ENCODE measurements at places on chromosomes 6 and 20.

DNA sequence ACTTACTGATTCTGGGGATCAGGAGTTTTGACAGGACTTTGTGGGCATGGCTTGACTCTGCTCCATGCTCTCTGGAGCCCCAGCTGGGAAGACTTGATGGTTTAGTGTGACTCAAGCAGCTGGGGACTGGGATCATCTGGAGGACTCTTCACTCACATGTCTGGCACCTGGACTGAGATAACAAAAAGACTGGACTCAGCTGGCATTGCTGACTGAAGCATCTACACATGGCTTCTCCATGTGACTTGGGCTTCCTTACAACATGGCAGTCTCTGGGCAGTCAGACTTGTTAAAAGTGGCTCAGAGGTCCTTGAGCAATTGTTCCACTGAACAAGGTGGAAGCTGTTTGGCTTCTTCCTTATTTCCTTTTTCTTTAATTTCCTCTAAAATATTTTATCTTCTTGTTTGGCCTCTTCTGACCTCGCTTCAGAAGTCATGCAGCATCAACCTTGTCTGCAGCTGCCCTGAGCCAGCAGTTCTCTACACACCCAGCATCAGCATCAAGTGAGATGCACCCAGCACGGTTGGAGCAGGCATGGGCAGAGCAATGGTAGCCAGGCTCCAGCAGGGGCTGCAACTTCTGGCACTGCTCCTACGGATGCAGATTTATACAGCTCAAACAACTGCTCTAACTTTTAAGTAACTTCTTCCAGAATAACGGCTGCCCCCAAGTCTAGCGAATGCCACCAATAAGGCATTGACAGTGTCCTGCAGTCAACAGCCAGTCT is 5.6 kb upstream of the HM13 start:
- DNase-seq, result no peak

- DNase-seq, result no peak
Measured at GRCh38 chr20:6835609-6836008, 68.1 kb downstream of the BMP2 start.

DNA sequence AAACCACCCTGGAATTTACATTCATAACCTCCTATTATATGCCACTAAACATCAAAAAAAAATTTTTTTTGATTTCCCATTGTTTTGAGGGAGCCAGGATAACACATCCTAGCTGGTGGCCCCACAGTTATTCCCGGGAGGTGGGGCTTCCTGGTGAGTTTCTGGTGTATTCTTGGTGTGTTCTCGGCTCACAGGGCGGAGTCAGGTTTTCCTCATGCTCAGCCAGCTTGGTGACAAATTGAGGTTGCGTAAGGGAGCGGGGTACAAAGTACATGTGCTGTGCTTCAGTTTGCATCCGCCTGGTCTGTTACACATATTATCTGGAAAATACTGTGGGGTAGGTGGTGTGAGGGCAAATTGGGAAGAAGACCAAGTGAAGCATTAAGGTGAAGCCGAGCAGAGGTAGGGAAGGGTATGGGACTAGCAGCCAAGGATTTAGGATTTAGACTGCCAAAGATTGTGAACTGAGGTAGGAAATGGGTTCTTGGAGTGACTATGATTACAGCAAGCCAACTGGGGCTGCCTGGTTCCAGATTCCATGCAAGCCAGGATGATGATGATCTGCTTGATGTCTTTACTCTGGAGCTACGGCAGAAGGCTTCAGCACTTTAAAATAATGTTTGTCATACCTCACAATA is 46.2 kb upstream of the EEF1A1 start:
- no peak for DNase-seq

- no peak for DNase-seq
Measured at GRCh38 chr6:136614994-136615393, 64.8 kb upstream of the MAP7 start.

- DNase-seq, result no peak
Measured at GRCh38 chr6:121697921-121698320, 262.5 kb downstream of the GJA1 start.

DNA sequence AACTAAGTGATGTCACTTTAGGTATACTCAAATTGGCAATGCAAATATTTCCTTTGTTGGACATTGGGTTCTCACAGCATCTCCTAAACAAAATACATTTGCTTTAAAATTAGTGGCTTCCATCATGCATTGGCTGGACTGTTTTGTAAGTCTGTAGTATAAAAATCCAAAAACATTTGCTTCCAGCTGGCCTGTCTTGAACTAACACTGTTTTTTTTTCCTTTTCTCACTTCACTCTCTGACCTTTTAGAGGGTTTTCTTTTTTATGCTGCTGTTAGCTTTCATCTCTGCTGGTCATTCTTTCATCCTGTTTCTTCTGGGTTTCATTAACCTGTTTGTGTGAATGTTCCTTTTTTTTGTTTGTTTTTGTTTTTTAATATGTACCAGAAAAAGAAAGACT is 121.7 kb upstream of the MLIP start:
- DNase-seq, result no peak

DNA sequence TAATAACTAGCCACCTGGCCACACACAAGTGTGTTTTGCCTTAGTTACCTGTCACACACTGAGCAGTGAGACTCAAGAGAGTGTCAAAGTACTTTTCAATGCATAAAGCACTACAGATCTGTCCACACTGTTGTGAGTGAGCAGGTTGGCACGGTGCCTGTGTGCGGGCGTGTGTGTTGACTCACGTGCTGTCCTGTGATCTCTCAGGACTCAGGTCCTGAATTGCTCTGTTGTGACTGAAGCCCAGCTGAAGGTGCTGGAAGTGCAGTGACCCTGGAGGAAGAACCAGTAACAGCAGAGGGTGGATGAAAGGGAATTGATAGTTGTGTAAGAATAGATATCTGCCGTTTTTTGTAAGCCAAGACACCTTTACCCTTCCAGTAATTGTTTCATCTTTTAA is 18.3 kb downstream of the SLC16A10 start:
- DNase-seq, result no peak

DNA sequence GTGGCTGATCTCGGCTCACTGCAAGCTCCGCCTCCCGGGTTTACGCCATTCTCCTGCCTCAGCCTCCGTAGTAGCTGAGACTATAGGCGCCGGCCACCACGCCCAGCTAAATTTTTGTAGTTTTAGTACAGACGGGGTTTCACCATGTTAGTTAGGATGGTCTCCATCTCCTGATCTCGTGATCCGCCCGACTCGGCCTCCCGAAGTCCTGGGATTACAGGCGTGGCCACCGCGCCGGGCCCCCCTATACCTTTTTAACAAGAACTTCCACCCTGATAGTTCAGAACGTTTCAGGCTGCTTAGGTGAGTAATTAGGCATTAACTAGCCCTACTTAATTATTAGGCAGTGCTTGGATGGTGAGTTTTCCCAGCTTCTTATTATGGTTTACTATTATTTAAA is 552.5 kb downstream of the BCKDHB start:
- DNase-seq, result no peak

DNA sequence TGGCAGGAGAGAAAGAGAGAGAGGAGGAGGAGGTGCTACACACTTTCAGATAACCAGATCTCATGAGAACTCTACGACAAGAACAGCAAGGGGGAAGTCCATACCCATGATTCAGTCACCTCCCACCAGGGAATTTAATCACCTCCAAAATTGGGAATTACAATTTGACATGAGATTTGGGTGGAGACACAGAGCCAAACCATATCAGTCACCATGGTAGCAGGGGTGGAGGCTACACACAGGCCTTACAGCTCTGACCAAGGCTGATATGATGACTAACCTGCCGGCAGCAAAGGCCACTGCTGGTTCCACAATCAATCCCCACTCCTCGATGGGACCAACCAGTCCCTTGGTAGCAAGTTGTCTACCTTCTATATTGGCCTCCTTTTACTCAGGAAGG is 13.6 kb upstream of the RBM24 start:
- no peak for DNase-seq

DNA sequence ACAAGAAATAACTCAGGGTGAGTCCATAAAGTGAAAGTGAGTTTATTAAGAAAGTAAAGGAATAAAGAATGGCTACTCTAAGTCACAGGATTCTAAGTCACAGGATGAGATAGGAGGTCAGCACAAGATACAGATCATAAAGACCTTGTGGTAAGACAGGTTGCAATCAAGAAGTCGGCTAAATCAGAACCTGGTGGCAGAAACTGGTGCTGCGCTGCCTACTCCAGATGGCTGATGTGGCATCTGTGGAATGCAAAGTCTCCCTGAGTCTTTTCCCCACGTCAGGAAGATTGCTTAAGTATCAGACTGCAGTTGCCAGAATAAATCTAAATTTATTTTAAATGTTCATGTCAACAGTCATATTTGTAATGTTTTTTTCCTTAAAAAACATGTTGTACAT is 10.7 kb upstream of the KCNK15 start:
- DNase-seq, result no peak

- DNase-seq, result no peak
Measured at GRCh38 chr6:25553502-25553901, 98.5 kb upstream of the SCGN start.

- no peak for DNase-seq
Measured at GRCh38 chr20:13166011-13166410, 55.1 kb upstream of the ISM1 start.

DNA sequence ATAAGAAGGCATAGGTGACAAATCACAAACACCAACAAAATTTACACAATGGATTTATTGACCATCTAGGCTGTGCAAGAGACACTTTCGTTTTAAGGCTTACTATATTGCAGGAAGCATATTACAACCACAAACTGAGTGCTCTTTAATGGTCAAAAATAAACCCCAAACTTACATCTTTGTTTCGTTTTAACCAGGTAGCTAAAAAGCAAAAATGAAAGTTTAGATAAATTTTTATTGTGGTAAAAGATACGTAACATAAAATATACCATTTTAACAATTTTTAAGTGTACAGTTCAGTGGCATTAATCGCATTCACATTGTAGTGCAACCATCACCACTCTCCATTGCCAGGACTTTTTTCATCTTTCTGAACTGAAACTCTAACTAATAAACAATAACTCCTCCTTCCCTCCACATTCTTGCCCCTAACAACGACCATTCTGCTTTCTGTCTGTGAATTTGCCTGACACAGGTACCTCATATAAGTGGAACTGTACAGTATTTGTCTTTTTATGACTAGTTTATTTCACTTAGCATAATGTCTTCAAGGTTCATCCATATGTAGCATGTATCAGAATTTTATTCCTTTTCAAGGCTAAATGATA is 32.3 kb upstream of the DUSP22 start:
- DNase-seq, result no peak

- no peak for DNase-seq
Measured at GRCh38 chr6:20811109-20811761, 277.0 kb downstream of the CDKAL1 start.

GRCh38 chr20:362271-363254 is 15.7 kb downstream of the NRSN2 start:
- DNase-seq, result no peak

GRCh38 chr6:143619824-143620401 is 57.9 kb upstream of the PHACTR2 start:
- no peak for DNase-seq

- no peak for DNase-seq
Measured at GRCh38 chr6:118985123-118985830, 50.3 kb upstream of the MCM9 start.

- DNase-seq, result no peak
Measured at GRCh38 chr6:167537816-167538215, 212.9 kb downstream of the TTLL2 start.

DNA sequence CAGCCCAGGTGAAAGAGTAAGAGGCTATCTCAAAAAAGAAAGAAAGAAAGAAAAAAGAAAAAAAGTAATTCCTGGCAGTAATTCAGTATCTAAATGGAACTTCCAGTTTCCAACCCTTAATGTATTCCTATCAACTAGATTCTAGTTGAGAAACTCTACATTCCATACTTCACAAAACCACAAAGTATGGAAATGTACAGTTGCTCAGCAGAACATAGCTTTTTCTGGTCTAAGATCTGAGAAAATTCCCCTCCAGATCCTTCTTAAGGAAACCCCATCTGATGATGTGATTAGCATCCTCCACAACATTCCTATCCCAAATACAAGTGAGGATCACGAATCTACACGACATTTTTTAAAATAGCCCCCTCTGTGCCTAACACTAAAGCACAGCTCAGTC is 3.6 kb downstream of the ARMH2 start:
- no peak for DNase-seq

DNA sequence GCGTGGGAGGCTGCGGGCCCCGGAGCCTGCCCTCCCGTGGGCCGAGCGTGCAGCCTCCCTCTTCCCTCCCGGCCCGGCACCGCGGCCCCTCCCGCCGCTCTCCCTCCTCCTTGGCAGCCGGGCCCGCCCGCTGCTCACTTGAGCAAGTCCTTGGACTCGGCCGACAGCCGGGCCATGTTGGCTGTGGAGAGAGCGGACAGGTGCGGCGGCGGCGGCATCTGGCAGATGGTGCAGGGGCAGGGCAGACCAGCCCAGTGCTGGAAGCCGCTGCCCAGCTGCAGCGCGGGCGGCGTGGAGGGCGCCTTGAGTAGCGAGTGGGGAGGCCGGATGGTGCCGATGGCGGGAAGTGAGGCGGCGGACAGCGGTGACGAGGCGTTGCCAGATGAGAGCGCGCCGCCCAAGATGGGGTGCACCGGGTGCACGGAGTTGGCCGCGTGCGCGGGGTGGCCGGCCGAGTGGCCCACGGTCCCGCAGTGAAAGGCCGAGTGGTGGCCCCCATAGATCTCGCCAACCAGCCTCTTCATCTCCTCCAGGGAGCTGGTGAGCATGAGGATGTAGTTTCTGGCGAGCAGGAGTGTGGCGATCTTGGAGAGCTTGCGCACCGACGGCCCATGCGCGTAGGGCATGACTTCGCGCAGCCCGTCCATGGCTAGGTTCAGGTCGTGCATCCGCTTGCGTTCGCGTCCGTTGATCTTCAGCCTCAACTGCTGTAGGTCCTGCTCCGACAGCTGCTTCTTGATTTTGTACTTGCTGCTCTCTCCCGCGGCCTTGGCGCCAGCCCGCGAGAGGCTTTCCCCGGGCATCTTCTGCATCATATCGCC is 766 bp downstream of the OLIG3 start:
- no peak for DNase-seq

DNA sequence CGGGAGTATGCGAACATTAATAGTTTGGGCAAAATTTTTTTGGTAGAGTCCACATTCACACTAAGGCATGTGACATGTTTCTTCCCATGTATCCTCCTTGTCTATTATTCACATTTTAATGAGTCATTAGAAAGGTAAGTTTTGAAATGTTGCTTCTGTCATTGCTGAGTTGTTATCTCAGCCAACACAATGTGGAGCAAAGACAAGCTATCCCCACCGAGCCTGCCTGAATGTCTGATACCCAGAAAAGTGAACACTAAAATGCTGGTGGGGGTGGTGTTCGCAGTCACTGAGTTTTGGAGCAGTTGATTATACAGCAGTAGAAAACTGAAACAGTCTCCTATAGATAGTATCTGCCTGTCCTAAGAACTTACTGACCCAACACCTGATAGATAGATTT is 68.3 kb upstream of the ASF1A start:
- no peak for DNase-seq

All from activated T-helper 1 cell treated with anti-CD3 and anti-CD28 coated beads, Interleukin-2, amount 50 U/mL, for 16 hours (primary cell).